AML-193 (cell line): ENCODE measurements at places on chromosomes 7 and 10.
A peak's percentile ranks its signal among the peaks of the same experiment; 100 is the strongest.

GRCh38 chr10:31299119-31299518 lies 19.9 kb upstream of the ZEB1 start:
- DNase-seq, result no peak

- DNase-seq, result no peak
These were observed 42.8 kb downstream of the MINDY3 start for GRCh38 chr10:15817409-15818046.

DNA sequence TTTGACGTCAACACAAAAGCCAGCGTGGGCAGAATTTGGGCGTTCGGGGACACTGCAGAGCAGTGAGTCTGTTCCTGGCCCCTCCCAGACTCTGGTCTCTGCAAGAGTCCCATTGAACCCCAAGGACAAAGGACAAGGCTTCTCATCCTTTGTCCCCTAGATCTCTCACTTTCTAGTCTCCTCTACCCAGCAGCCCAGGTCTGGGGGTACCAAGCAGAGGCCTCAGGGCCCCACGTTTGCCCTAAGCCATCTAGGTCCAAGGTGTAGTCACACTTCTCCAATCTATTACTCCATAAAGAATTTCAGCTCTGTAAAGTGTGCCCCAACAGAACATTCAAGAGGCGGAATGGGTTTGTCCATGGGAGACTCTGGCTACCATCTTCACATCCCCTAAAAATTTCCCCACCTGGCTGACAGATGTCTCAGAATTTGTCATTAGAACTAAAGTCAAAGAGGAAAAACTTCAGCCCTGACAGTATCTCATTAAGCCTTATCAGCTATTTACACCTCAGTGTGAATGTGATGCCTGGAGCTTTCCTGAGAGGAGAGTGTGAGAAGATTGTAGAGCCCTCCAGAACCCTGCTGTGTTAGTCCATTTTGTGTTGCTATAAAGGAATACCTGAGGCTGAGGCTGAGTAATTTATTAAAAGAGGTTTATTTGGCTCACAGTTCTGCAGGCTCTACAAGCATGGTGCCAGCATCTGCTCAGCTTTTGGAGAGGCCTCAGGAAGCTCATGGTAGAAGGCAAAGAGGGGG lies 81.4 kb upstream of the HABP2 start:
- no peak for DNase-seq

DNA sequence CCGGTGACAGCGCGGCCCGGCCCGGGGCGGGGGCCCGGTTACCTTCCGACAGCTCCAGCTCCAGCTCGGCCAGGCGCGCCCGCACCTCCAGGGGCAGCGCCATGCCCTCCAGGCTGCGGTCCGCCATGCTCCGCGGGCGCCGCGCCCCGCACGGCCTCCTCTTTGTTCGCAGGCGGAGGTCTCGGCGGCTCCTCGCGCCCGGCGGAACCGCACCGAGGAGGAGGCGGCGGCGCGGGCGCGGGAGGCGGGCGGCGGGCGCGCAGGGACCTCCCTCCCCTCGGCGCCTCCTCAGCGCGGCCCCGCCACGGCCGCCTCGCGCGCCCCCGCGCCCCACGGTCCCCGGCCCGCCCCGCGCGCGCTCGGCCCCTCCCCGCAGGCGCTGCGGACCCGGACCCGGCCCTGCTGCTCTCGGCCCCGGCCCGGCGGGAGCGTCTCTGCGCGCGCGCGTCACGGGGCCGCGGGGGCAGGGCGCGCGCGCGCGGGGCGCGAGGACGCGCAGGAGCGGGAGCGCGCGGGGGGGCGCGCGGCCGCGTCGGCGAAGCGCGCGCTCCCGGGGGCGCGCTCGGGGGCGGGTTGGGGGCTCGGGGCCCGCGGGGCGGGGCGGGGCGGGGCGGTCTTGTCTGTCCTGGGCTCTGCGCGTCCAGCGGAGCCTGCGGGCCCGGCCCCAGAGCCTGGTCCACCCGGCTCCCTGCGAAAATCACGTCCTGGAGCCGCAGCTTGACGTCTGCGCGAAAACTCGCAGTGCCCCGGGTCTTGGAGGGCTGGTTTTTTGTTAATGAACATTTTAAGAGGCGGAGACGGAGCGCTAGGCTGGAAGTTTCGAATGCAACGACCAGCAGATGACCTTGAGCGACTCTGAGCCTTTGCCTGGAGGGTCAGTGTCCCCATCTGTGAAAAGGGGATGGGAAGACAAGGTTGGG lies at the start of gene DIP2C:
Gene DIP2C, minus strand, starts transcription at position 217 of the 920 bp plus-strand sequence. Its CDS starts 90 bp downstream, at position 127.
- no peak for DNase-seq

- DNase-seq, result no peak
These were observed 820.5 kb downstream of the GATA3 start for GRCh38 chr10:8874972-8875371.

DNA sequence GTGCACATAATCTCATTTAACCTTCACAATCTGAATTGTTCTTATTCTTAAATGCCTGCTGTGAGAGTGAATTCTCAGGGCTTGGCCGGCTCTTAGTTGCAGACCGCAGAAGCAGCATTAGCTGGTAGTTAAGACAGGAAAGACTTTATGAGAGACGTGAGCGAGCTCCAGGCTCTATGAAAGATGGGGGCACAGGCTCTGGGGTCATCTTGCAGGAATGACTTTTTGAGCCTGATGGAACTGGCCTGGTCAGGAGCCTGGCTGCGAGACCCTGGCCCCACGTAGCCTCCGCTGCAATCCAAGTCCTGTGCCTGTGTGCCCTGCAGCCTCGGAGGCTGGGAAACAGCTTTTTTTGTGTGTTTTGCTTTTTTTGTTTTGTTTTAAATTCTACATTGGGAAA lies 958.8 kb upstream of the ZNF722 start:
- DNase-seq, result no peak

DNA sequence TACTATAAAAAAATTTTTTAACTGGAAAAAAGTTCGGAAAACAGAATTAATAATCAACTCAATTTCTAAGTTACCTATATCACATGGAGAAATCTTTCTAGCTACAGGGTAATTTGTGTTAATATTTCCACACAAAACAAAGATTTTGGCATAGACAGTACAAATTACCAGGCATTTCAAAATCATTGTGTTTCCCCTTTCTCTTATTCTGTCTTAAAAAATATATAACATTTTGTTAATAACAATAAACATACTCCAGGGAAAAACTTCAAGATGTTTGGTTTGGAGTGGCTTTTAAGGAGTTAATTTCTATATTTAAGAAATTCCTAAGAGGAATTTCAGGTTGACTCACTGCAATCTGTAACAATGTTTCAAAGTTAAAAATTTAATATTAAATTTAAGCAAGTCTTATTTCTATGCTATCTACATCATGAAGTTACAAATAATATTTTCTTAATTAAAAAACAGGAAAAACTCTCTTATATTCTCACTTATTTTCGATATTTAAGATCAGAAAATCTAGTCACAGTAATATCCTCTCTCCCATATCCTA lies 132.6 kb downstream of the NRBF2 start:
- DNase-seq, result peak; percentile 29

GRCh38 chr7:13016592-13017332 lies 329.3 kb downstream of the ARL4A start:
- no peak for DNase-seq

GRCh38 chr7:94710256-94710655 lies 54.3 kb upstream of the SGCE start:
- no peak for DNase-seq

DNA sequence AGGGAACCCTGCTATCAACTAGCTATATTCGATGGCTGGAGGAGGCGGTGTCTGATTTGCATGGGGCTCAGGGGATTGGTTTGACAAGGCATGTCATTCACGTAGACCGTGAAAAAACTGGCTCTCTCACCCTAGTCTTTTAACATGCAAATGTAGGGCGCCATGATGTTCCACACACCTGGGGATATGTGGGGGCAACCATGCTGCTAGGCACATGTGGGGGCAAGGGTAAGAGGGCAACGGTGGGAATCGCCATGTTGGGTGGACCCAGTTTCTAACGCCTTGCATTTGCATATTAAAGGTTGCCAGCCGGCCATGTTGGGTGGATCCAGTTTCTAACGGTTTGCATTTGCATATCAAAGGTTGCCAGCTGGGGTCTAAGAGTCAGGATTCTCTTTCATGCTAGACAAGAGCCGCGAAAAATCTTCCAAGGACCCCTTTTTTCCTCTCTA lies 419.2 kb upstream of the NFE2L3 start:
- no peak for DNase-seq

DNA sequence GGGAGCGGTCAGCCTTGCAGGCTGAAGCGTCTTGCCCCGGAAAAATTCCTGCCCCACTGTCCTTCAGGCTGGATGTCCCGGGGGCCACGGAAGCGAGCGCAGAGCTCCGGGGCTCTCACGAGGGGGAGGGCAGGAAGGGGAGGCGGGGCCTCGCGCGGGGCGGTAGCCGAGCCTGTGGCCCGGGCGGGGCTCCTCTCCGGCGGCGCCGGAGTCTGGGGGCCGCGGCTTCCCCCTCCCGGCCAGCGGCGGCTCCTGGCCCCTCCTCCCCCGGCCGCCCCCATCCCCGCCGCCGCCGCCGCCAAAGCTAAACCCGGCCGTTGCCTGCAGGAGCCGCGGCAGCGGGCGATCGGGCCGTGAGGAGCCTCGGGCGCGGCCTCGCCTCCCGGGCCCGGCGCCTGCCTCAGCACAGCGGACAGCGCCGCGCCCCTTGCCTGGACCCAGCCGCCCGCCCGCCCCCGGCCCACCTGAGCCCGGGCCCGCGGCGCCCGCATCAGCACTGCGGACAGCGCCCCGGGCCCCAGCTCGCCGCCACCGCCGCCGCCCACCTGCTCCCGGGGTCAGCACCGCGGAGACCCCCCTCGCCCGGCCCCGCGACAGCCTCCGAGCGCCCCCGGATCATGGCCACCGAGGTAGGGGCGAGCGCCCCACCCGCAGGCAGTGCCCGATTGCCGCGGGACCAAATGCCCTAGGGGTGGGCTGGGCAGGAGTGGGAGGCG lies at the start of gene GOLGA7B:
Gene GOLGA7B, plus strand, starts transcription at position 157 of the 716 bp plus-strand sequence. Its CDS starts 461 bp downstream, at position 618.
- peak; percentile 0 for DNase-seq

DNA sequence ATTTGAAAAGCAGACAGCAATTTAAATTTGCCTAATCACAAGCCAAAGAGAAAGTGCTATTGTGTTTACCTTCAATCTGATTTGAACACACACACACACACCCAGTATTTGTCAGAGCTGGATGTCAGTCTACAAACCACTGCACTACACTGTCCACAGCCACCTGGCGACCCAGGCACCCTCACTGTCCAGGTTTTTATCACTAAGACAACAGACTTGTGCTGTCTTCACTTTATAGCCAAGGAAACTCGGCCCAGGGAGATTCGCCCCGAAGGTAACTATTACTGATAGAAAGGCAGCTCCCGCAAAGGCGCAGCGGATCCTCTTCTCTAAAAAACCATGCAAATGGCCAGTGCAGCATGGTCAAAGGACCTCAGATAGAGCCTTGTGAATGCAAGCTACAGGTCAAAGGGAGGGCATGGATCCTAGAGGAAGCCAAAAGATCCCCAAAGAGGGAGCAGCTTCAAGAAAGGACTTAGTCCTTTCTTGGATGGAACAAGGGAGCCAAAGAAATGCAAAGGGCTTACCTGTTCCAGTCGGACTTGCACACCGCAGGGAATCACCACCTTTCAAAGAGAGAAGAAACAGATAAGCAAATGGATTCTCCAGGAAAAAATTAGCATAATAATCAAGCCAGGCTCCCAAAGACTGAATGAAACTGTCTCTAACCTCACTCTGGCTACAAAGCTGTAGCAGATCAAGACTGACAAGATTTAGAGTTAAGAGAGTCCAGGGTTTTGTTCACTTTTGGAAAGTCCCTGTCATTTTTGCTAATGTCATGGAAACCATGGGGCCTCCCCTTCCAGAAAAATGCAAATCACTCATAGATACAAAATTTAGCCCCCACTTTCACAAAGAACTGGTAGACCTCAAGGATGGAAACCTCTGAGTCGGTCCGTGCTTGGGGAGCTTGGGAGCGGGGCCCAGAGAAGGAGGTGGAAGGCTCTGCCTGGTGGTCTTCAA lies 101.1 kb downstream of the TNS3 start:
- DNase-seq, result no peak

GRCh38 chr10:14670551-14671240 lies 104.0 kb downstream of the FAM107B start:
- DNase-seq, result no peak

GRCh38 chr10:117334066-117334465 lies 41.2 kb downstream of the PDZD8 start:
- no peak for DNase-seq

DNA sequence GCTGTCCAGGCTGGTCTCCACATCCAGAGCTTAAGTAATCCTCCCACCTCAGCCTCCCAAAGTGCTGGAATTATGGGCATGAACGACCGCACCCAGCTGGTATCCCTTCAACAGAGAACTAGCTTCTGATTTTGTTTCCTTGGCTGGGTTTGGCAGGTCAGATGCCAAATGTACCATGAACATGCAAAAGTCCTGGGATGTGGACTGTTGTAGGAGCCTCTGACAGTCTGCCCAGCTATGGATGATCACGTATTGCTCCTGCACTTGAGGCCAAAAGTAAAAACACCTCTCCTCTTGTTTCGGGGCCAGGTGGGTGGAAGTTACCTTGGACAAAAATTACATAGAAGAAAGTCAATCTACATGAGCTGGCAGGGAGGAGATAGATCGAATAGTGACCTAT lies 699.5 kb downstream of the TYW1 start:
- DNase-seq, result no peak

DNA sequence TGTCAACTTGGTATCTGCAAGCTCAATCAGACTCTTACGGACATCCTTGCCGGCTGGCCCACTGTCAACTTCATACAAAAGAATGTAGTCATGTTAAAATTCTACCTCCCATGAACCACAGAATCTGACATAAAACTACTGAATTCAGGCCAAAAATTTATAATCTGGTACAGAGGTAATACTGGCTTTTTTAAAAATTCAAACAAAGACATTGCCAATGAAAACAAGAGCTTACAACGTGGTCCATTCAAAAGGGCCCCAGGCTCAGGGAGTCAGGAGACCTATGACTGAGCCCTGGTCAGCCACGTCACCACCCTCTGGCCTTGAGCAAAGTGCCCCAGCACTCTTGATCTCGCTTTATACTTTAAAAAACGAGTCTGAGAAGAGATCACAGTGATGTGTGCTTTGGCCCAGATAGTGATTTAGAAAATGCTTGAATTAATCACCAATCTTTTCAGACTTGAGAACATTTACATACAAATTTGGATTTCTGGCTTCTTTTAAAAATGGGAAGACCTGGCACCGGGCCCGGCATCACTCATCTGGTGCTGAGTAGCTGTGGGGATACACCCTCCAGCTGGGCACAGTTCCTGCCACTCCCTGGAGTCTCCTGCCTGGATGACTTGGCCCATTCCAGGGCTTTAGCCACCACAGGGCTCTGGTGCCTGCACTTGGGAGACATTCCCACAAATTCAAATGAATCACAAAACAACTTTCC lies 94.1 kb downstream of the PIP4K2A start:
- DNase-seq, result no peak

- no peak for DNase-seq
These were observed 64.2 kb upstream of the IL6 start for GRCh38 chr7:22662556-22663356.

DNA sequence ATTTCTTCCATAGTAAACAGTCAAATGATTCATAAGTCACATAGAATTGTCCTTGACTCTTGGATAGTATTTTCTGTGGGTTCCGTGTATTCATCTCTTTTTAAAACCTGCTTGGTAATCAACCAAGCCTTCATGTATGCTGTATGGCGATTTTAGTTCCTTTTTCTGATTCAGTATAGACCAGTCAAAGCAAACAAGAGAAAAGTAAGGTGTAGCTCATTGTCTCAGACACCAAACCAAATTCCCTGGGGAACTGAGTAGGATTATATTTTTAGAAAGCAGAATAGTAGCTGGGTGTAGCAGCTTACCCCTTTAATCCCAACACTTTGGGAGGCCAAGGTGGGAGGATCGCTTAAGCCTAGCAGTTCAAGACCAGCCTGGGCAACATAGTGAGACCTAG lies 240.5 kb downstream of the BBS9 start:
- no peak for DNase-seq
